Stimulated activated CD4-positive, alpha-beta T cell treated with anti-CD3 and anti-CD28 coated beads, Interleukin-1b, Interleukin-23, amount 100 ng/mL, for 4 hours (primary cell): ENCODE measurements at places on chromosomes 6 and 20.

GRCh38 chr6:83890520-83890919 is 31.0 kb downstream of the CYB5R4 start:
- no peak for DNase-seq

DNA sequence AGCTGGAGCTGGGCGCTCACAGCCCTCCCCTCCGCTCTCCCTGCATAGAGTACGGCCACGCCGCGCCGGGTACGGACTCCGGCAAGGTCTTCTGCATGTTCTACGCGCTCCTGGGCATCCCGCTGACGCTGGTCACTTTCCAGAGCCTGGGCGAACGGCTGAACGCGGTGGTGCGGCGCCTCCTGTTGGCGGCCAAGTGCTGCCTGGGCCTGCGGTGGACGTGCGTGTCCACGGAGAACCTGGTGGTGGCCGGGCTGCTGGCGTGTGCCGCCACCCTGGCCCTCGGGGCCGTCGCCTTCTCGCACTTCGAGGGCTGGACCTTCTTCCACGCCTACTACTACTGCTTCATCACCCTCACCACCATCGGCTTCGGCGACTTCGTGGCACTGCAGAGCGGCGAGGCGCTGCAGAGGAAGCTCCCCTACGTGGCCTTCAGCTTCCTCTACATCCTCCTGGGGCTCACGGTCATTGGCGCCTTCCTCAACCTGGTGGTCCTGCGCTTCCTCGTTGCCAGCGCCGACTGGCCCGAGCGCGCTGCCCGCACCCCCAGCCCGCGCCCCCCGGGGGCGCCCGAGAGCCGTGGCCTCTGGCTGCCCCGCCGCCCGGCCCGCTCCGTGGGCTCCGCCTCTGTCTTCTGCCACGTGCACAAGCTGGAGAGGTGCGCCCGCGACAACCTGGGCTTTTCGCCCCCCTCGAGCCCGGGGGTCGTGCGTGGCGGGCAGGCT is 4.6 kb downstream of the KCNK15 start:
- DNase-seq = no peak

DNA sequence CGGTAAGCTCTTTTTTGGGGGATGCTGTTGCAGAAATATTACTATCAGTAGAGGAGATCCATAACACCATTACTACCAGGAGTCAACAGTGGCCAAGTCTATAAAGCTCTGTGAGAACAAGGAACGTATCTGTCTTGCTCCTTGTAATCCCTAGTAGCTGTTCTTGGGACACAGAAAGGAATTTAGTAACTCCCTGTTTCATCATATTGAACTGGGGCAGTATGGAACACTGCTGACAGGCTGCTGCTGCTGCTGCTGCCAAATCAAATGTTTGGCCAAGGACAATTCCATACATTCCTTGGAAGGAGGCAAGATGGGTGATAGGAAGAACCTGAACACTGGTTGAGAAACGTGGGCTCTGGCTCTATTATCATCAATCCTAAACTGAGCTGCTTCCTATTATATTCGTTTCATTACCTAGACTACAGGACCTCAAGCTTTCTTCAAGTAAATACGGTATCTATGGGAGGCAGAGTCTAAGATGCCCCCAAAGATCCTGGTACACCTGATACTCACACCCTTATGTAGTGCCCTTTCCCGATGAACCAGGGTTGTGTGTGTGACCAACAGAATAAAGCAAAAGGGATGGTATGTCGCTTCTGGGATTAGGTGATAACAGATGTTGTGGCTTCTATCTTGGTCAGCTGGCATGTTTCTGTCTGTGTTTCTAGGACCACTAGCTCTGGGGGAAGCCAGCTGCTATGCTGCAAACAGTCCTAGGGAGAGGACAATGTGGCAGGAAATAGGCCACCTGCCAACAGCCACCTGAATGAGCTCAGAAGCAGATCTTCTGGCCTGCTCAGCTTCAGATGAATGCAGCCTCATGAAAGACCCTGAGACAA is 39.5 kb downstream of the ELOVL5 start:
- no peak for DNase-seq

GRCh38 chr20:52152921-52153320 is 38.7 kb downstream of the ZFP64 start:
- DNase-seq = no peak

- DNase-seq = no peak
Measured at GRCh38 chr6:45864651-45865050, 151.0 kb downstream of the CLIC5 start.

GRCh38 chr20:25856256-25856884 is 159.7 kb upstream of the ZNF337 start:
- no peak for DNase-seq

DNA sequence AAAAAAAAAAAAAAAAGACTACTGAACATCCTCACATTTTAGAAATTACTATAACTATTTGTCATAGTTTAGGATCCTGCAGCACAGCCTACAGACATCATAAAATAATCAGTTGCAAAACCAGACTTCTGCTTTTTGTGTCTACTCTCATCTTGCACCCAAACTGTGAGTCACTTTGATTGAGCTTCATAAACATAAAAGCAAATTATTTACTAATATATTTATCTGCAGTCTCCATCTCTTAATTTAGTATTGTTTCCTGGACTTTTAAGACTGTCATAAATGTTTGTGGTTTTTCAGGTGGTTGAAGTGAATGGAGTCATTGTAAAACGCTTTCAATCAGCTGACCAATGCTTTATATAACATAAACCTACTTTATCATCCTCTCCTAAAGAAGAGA is 14.8 kb upstream of the CALHM6 start:
- DNase-seq = no peak

GRCh38 chr20:42705550-42705949 is 484.2 kb downstream of the PTPRT start:
- no peak for DNase-seq

GRCh38 chr6:22401932-22402331 is 105.1 kb upstream of the PRL start:
- DNase-seq = no peak

GRCh38 chr6:111794727-111795452 is 78.4 kb downstream of the FYN start:
- no peak for DNase-seq

DNA sequence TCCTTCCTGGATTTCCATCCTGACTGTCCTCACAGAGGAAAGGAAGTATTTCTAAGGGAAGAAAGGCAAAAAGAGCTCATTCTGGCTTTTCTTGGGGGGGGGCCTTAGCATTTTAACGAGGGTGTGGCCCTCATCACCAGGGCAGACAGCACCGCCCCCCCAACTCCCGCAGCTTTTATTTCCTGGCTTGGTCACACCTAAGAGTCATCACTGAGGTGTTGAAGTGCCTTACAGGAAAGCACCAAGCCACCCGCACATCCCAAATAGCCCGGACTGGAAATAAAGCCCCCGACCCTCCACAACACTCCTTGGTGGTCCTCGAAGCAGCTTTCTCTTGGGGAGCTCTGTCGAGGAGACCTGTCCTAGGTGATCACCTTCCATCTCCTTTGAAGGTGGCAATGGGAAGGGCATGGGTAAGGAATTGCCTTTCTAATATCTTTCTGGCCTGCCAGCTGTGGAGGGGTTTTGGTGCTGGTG is 1.3 kb downstream of the PTK7 start:
- DNase-seq = no peak

DNA sequence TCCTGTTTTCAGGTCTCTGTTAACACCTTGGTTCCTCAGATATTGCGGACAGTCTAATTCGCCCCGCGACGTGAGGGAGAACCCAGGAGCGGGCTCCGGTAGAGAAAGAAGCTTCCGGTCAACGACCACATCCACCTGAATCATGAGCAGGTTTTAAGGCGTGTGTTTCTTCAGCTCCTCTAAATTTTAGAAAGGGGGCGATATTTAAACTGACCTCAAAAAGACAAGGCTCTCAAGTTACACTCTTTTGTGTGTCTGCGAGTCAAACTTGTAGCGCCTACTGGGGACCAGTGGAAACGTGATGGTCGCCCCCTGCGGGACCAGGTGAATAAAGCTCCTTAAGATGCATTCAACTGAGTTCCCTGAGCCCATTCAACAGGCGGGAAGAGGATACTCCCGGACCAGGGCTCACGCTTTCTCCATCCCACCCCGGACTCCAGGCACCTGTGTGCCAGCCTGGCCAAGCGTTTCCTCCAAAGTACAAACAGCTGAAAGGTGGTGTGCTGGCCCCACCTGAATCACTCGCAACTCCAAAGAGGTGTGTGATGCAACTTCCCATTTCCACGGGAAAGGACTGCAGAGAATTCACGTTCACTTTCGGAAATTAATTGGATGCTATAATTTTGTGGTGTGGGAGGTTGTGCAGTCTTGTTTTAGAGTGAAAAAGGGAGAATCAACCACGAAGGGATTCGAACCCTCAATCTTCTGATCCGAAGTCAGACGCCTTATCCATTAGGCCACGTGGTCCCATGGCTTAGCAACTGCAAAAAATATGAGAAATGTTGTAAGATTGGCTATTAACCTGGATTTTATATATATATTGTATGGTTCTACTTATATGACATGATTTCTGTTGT is 17.0 kb downstream of the GPX5 start:
- DNase-seq = peak; percentile 55
